NCI-H2081 (cell line): ENCODE measurements at places on chromosomes 1 and 21.

DNA sequence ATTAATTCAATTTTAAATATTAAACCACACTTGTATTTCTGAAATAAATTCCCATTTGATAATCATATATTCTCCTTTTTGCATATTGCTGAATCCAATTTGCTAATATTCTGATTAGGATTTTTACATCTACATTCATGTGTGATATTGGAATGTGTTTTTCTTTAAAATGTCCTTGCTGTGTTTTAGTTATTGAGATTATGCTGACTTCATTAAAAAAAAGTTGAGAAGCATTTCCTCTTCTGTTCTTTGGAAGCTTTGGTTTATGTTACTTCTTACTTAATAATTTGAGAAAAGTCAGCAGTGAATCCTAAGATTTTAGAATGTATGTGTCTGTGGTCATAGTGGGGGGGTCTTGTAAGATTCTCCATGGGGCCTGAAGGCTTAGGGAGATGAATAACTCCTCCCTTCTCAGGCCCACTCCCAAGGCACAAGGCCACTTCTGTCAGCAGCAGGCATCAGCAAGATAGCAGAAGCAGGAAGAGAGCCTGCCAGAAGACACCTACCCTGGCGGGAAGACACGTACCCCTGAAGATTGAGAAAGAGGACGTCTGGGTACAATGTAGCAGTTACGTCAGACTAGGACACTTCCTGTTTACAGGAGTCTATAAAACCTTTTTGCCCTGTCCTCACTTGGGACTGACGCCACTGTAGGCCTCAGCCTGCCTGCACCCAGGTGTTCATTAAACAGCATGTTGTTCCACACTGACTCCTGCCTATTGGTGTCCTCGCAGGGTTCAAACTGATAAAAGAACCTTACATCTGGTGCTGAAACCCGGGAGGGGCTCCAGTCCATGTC, 56.9 kb downstream of the ODF2L start:
- no peak for DNase-seq

- no peak for DNase-seq
These were observed 28.2 kb downstream of the ATP8B2 start for GRCh38 chr1:154353460-154353904.

- no peak for DNase-seq
These were observed 219.6 kb upstream of the POU3F1 start for GRCh38 chr1:38266197-38266520.

- DNase-seq: no peak
These were observed 21.0 kb downstream of the WDR4 start for GRCh38 chr21:42858185-42858847.

DNA sequence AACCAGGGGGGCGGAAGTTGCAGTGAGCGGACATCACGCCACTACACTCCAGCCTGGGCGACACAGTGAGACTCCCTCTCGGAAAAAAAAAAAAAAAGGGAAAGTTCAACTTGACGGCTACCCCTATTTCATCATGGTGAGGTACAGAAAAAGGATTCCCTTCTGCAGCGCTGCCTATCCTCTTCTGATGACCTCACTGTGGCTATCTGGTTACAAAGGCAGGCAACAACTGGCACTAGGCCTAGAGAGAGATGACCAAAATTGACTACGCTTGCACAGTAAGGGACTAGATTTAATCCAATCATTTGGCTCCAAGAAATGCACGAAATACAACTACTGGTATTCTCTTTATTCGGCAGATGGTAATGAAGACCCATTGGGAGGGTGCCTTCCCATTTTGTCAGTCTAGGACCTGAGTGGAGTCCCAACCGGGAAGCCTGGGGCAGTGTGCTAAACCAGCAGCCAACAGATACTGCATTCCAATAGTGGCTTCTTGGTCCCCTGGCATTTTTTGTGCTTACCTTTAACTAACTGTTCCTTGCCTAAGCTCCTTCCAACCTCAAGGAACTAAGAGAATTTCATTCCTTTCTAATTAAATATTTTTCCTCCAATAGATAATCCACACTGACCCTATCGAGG, 36.6 kb downstream of the ITPKB start:
- no peak for DNase-seq

DNA sequence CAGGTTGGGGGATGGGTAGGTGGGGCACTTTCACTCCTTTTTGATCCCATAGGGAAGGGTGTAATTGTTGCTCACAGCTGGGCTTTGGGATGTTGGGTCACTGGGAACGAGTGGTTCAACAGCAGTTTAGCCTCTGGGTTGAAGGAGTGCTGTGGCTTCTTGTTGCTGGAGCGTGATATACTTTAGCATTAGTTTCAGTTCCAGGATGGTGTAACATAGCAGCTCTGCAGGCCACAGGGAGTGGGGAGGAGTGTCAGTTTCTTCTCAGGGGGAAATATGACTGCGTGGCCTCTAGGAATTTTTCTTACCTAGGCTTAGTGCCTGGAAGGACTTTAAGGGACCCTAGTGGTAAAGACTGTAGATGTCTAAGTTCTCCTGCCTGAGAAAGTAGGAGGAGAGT, 1105.3 kb upstream of the TMPRSS15 start:
- no peak for DNase-seq

DNA sequence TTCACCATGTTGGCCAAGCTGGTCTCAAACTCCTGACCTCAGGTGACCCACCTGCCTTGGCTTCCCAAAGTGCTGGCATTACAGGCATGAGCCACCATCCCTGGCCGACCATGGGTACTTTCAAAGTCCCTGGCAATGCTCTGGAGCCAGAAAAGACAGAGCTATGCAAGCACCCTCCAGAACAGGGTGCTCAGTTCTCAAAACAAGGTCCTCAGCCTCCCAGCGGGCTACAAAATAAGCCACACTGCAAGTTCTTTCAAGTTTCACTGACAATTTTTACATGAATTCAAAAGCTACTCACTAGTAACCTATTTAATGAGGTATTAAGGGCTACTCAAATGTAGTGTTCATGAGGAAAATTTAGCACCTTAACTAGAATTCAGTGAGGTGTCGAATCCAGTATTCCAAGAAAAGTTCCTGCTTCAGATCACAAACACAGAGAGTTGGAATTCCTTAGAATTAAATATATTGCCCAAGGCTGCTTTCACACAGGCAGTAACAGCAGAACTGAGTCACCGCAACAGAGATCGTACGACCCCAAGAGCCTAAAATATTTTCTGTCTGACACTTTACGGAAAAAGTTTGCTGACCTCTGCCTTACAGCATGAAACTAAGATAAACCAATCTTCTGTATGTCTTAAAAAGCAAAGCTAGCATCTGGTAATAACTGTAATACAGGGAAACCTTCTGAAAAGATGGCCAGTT, 60.7 kb downstream of the HSF2BP start:
- no peak for DNase-seq
